Activated CD4-positive, alpha-beta T cell treated with anti-CD3 and anti-CD28 coated beads for 1 hour (primary cell): ENCODE measurements at places on chromosomes 5 and 9.

DNA sequence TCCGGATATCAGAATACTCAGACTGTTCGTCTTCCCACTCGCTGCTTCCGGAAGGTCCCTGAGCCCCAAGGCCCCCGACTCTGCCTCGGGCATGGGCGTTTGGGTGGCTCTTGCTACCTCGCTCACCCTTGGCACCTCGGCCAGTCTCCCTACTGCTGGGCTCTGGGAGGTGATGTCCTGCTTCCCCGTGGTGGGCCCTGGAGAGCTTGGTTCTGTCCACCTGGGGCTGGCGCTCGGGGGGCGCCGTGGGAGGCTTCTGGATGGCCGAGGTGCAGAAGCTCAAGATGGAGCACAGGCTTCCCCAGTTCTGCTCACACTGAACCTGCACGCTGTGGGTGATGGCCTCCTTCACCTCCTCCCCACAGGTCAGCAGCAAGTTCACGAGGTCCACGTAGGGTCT is 10.4 kb downstream of the STC2 start:
- DNase-seq, result no peak

GRCh38 chr5:170336065-170336464 is 38.5 kb upstream of the LCP2 start:
- no peak for DNase-seq

DNA sequence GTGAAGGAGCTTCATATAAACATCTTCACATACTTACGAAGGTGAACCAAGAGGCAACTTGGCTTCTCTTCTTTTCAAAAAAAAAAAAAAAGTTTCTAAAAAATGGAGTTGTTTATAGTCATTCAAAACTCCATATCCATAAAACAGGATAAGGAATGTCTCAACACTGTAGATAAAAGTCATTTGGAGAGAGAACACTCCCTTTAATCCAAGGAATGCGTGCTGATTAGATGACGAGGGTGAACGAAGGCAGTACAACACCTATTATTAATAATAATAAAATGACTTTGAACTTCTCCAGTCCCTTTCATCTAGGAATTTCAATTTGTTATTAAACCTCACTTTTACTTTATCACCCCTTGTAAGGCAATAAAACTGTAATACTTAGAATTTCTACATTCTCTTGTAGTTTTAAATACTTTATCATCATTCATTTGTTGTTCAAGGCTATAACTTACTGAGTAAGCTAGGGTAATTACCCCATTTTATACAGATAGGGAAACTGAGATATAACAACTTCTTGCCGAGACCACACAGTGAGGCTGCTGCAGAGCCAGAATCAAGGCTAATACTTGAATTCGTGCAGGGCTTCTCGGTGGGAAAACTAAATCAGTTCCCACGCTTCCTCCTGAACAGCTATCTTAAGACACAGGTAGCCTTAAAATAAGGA is 377.1 kb downstream of the EFNA5 start:
- no peak for DNase-seq

DNA sequence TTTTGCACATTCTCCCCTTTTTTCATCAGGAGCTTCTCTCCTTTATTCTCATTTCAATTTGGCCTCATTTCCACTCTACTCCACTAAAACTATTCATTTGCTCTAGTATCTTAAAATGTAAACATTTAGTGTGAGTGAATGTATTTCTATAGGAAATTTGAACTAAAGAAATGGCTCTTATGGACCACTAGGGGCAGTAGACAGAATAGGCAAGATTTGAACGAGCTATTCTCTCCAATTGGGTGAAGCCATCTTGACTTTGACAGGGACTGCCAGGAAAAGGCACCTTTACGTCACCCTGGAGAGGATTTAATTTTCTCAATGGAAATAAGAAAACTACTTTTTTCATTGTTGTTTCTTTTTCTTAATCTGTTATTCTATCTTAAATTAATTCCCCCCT is 666.3 kb downstream of the DNAH5 start:
- no peak for DNase-seq

DNA sequence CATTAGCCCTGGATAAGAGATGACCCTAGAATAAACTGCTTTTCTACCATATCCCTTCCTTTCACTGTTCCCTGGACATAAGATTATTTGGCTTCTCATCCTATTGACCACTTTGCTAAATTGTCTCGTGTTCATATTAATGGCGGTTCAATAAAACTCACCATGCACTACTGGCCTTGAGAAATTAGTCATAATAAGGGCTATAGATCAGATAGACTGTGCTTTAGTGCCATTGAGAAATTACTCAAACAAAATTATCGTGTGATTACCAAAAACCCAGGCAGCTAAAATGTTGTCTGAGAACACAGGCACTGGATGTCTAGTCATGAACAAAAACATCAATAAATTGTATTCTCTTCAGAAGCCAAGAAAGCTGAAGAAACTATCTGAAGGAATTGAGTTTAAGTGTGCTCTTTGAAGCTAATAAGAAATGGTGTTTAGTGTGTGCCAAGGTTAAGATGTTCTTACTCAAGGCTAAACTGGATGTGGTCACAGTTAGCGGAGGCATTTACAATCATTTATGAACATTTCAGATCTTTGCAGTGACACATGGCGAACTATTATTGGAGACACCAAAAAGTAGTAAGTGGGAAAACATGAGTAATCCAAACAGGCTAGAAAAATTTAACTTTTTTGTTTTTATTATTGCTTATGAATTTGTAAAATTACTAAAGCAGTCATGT is 460.4 kb upstream of the RORB start:
- no peak for DNase-seq

- no peak for DNase-seq
These were observed 14.3 kb downstream of the FBXO38 start for GRCh38 chr5:148397968-148398595.

GRCh38 chr5:45399041-45399440 is 297.1 kb downstream of the HCN1 start:
- no peak for DNase-seq

GRCh38 chr5:77921094-77921768 is 145.1 kb upstream of the TBCA start:
- no peak for DNase-seq

DNA sequence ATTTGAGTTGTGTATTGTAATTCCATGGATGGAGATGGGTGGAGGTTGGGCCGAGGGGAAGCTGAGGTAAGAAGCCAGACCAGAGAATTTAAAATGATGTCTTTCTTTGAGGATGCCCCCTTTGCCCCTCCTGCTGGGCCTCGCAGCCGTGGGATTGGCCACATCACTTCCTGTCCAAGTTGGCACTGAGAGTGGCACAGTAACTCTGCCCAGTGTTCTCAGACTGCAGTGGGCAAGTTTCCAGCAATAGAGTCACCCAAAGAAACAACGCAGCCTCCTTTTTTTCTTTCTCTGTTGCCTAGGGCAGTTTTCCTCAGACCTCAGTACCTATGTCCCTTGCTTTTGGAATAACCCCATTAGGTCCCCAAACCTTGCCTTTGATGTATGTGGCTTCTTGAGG is 306.6 kb upstream of the DMRT1 start:
- DNase-seq, result no peak

DNA sequence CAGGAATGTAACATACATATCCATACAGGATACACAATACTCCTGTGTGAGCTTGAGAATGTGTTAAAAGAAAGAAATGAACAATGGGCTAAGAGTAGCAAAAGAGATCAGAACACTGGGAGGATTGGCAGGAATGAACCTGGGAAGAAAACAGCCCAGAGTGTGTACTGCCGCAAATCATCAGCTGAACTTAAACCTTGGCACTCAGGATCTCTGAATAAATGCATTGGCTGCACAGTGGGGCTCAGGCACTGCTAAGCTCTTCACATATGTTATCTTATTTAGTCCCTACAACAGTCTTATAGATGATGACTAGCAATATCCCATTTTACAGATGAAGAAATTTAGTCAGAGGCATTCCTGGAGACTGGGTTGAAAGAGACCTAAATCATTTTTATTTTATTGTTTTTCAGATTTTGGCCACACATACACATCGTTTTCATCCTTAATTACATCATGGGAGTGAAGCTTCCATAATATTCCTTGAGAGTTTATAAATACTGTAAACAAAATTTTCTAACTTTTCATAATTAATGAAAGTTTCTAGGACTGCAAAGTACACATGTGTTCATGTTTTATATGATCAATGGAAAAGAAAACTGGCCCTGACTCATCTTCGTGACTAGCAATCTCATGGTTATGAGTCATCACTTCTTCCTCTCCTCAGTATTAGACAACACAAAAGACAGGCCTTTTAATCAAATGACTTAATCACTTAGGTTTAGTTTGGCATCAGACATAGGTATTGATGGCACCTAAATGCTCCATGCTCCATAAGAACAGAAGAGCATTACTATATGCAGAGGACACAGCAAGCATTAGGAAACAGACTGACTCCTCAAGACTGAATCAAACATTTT is 59.2 kb downstream of the CDH18 start:
- DNase-seq, result no peak

DNA sequence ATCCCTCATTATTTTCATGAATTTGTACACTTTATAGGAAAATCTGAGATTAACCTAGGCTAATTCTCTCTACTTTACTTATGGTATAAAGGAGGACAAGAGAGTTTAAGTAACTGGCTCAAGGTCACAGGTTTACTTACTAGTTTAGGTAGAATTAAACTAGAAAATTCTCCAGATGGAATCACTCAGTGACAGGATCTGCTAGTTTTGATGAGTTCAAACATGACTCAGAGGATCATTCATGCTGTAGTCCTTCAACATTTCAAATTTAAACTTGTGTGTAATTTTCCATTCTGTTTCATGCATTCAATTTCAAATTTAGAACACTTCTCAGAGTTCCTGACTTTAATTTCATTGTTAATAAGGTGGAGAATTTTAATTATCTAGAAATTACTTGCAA is 485.7 kb upstream of the TUSC1 start:
- DNase-seq, result no peak

DNA sequence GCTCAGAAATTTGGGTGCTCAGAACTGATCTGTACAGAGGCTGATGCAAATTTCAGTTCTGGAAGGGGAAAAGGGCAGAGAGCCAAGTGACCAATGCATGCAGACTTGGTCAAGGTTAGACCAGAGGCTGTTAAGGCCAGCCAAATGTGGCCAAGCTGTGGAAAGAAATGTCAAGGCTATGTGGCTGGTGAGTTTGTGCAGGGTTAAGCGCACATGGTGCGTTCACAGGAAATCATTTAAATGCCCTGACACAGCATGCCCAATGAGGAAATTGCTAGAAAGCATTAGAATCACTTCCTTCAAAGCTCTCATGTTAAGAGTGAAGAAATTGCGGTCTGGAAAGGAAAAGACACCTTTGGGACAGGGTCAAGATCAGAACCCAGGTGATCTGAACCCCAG is 58.0 kb downstream of the PTPN3 start:
- DNase-seq, result no peak

GRCh38 chr9:92146610-92147009 is 31.4 kb upstream of the SPTLC1 start:
- no peak for DNase-seq

DNA sequence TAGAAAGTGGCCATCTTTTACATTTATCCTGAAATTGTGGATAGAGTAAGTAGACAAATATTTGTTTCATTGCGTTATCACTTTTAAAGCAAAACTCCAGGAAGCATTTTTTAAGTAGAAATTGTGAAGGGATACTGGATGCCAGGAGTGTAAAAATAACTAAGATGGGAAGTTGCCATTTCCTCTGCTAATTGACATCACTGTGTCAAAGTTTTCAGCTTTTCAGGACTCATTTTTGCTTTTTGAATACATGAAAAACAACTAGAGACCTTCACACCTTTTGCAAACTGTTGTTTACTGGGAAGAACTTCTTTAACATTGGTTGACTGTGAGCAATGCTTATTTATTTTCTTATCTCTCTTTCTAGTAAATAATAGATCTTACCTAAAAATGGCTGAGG is 337.5 kb downstream of the NR2F1-AS1 start:
- DNase-seq, result no peak

DNA sequence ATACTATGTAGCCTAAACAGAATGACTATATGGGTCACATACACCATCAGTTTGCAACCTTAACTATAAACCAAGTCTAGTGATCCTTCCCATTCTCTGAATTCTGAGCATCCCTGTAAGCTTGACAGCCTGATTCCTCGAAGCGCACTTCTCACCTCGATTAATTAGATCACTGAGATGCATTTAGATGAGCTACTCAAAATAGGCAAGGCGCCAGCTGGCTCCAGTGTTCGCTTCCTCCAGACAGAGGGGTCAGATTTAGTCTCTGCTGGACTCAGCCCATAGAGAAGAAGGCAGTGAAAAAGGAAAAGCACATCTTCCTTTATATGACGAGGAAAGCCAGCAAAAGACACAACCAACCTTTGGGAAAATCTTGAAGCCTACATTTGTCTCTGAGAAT is 371.5 kb downstream of the MLLT3 start:
- no peak for DNase-seq

GRCh38 chr5:96662725-96663518 is 746 bp downstream of the CAST start:
- DNase-seq, result peak; percentile 72

DNA sequence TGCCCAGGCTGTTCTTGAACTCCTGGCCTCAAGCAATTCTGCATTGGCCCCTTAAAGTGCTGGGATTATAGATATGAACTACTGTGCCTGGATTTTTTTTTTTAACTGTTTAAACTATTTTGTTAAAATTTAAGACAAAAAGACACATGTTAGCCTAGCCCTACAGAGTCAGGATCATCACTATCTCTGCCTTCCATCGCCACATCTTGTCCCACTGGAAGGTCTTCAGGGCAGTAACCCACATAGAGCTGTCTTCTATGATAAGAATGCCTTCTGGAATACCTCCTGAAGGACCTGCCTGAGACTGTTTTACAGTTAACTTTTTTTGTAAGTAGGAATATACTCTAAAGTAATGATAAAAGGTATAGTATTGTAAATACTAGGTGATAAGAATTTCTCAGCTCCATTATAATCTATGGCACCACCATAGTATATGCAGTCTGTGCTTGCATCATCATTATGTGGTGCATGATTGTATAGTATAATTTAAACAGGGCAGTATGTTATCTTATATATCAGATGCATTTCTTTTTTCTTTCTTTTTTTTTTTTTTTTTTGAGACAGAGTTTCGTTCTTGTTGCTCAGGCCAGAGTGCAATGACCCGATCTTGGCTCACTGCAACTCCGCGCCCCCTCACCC is 52.7 kb downstream of the DENND4C start:
- no peak for DNase-seq

DNA sequence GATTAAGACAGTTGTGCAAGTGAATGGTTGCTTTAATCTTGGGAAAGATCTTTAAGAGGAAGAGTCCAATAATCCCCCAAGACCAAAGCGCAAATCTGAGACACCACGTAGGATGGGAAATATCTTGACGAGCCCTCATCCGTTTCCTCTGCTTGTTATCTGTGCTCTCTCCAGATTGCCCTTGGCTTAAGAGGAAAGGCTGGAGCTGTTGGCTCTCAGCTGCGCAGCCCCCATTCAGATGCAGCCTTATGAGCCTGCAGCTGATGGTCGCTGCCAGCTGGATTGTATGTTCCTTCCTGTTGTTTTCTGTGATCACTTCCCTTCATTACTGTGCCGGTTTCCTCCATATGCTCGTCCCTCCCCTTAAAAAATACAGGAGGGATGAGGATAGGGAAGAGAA is 47.7 kb downstream of the PWWP2A start:
- DNase-seq, result no peak

DNA sequence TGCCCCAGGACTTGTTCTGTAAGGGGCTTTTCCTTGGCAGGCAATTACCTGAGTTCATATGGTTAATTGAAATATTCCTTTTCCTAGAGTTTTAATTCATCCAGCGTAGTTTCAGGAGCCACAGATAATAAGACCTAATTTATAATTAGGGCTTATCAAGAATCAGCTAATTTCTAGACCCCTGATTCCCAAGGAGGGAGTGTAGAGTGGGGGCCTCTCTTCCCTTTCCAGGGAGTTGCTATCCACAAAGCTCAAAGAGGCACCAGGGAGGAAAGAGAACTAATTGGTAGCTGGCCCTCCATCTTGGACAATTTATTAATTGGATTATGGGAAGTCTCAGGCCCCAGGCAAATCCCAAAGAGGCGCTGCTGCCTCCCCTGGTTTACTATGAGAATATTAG is 75.8 kb upstream of the ZNF618 start:
- DNase-seq, result no peak
